Astrocyte (in vitro differentiated cells and primary cell): ENCODE measurements at places on chromosomes 6 and 20. TPM values are rescaled to one million over a fixed set of nuclear protein-coding genes. Genes with fewer than 3 reads are reported as not detected.

- no peak for DNase-seq
- H3K36me3 ChIP-seq = no peaks in the 10 kb centered on the region
- no peak overlapping the region for H3K4me3 ChIP-seq
- no peaks in the 10 kb centered on the region for H3K27me3 ChIP-seq
Measured at GRCh38 chr20:17919149-17919548, 49.4 kb downstream of the SNX5 start.

DNA sequence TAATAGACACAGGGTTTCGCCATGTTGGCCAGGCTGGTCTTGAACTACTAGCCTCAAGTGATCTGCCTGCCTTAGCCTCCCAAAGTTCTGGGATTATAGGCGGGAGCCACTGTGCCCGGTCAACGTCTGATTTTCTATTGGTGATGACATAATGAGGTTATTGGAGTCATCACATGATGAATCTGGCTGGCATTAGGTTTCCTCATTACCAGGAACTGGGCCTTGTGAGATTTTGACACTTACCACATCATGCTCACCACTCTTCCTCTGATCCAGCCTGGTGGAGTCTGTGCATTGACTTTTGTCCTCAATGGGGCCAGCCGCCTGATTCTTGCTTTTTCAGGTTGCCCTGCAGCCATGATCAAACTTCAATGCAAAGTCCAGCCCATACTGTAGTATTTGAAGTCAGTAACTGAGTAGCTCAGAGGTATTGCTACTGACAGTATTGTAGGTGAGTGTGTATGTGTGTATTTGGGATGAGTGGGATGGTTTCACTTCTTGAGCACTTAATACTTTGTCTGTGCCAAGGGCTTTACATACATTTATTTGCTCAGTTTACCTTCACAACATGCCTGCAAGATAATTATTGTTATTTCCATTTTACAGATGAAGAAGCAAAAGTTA is 16.0 kb downstream of the ANKS1A start:
- H3K27ac ChIP-seq = no peak overlapping the region
- H3K4me1 ChIP-seq = no peaks in the 10 kb centered on the region
- no peaks in the 10 kb centered on the region for H3K36me3 ChIP-seq
- DNase-seq = no peak

- no peak overlapping the region for H3K4me3 ChIP-seq
- peak; percentile 37 for DNase-seq
- no peaks in the 10 kb centered on the region for H3K4me1 ChIP-seq
- no peaks in the 10 kb centered on the region for H3K27me3 ChIP-seq
Measured at GRCh38 chr6:116287689-116288282, 8.1 kb upstream of the TSPYL1 start.

GRCh38 chr20:40806929-40807820 is 118.1 kb upstream of the MAFB start:
- peaks cover 6% of the 10 kb centered on the region for H3K27me3 ChIP-seq
- no peak for DNase-seq
- H3K4me3 ChIP-seq = no peak overlapping the region
- no peaks in the 10 kb centered on the region for H3K4me1 ChIP-seq

DNA sequence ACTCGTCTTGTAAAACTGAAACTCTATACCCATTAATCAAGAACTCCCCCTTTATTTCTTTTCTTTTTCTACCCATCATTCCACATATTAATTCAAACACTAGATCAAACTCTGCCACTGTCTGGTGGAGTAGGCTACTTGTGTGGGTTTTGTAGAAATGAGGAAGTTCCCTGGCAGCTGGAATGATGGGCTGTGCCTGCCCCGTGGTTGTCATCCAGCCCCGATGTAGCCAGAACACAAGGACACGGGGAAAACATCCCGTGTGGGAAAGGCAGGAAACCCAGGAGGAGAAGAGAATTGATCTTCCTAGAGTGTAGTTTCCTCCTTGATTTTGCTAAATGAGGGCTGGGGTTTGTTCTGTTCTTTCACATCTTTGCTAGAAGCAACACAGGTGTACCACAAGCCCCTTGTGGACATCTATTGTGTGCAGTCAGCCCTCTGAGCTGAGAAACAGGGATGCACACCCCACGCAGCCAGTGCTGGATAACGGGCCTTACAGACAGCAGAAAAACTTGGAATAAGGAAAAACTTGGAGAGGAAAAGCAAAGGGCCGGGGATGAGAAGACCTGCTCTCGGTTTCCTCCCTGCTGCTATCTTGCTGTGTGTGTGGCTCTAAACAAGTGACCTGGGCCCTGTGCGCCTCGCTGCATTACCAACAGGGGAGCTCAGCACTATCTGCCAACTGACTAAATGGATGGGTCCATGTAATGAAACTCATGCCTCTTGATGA is 88.0 kb downstream of the SCML4 start:
- no peaks in the 10 kb centered on the region for H3K36me3 ChIP-seq
- H3K4me1 ChIP-seq = no peaks in the 10 kb centered on the region
- H3K27ac ChIP-seq = no peak overlapping the region
- DNase-seq = no peak

GRCh38 chr20:40941133-40941610 is 87.5 kb upstream of the TOP1 start:
- no peaks in the 10 kb centered on the region for H3K4me1 ChIP-seq
- H3K36me3 ChIP-seq = no peaks in the 10 kb centered on the region
- no peak overlapping the region for H3K4me3 ChIP-seq
- H3K27me3 ChIP-seq = no peaks in the 10 kb centered on the region

GRCh38 chr20:11192106-11192505 is 518.3 kb upstream of the JAG1 start:
- H3K36me3 ChIP-seq = no peaks in the 10 kb centered on the region
- DNase-seq = no peak
- no peaks in the 10 kb centered on the region for H3K27me3 ChIP-seq
- H3K4me3 ChIP-seq = no peak overlapping the region

The GPX5 gene
- 4.3 and 6.6 TPM in 2 replicates for total RNA-seq

The ASIP gene
- not detected in 2 replicates for total RNA-seq

The DEFB132 gene
- not detected in 2 replicates for total RNA-seq
